CD4-positive, alpha-beta T cell treated with Interleukin-4 for 1 hour (primary cell): ENCODE measurements at places on chromosomes 5 and 9.

GRCh38 chr5:14145435-14146334, 2.5 kb downstream of the TRIO start:
- no peak for DNase-seq

DNA sequence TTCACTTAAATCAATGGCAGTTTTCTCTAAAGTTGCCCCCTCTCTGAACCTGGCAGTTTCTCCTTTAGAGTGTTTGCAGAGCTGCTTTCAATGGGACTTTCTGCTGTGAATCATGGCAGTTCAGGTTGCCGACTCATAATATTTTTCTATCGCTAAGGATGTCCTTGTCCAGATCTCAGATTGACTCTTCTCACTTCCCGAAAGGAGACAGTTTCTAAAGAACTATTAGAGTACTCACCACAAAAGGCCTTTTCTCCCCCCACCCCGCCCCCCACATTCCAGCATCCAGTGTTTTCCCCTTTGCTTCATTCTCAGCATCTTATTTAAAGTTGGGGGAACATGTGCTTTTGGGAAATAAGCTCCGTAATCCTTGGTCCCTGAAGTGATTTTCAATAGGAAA, 443.5 kb upstream of the KLF4 start:
- peak; percentile 23 for DNase-seq

- DNase-seq, result no peak
Observed at GRCh38 chr5:149723374-149723773, 6.7 kb upstream of the PPARGC1B start.

- DNase-seq, result no peak
Observed at GRCh38 chr5:142245786-142246185, 79.0 kb downstream of the SPRY4 start.

DNA sequence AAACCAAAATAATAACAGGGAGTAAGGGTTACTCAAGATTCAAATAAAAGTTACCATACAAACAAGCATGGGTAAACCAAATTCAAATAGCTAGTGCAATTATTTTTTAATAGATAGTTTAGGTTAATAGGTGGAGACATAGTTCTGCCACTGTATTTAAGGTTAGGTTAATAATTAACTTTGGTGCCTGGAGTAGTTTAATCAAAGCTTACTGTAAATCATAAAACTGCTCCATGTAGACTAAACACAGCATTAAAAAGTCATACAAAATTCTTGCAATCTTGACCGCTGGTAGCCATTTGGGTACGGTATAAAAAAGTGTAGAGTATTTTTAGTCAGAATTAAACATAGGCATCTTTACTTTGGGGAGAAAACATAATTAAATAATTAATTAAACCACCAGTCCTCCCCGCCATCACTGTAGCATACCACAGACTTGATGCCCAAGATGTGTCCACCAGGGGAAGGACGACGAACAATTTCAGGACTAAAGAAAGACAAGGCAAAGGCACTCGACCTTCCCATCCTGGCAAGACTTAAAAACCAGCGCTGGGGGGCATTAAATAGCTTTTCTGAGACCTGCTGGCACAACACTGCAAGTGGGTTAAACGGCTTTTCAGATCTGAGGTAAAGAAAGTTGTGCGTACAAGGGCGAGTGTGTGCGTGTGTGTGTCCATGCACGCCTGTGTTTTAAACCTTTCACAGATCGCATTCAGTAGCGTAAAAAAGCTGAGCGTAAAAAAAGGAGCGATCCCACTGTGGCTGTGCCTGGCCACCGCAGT, 2.9 kb downstream of the SEMA6A start:
- DNase-seq, result no peak

DNA sequence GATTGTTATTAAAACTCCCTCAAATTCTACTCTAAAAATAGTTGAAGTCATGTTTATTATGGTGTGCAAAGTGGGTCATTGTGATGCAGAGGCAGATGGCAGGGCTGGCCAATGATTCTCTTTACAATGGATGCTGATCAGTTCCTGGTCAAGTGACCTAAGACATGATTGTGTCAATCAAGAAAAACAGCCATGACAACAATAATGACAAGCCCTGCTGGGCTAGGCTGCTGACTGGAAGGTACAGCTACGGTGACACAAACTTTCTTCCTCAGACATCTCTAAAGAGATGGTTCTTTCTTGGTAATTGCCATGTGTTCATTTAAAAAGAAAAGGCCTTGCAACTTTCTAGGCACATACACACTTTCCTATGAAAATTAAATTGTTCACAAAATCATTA, 3.6 kb downstream of the SLC24A2 start:
- no peak for DNase-seq

GRCh38 chr9:33524306-33524947, 376 bp downstream of the ANKRD18B start:
- no peak for DNase-seq

- DNase-seq, result no peak
Observed at GRCh38 chr9:21974722-21975409, 19.3 kb downstream of the CDKN2A start.

- no peak for DNase-seq
Observed at GRCh38 chr9:18478501-18479361, 4.8 kb downstream of the ADAMTSL1 start.

DNA sequence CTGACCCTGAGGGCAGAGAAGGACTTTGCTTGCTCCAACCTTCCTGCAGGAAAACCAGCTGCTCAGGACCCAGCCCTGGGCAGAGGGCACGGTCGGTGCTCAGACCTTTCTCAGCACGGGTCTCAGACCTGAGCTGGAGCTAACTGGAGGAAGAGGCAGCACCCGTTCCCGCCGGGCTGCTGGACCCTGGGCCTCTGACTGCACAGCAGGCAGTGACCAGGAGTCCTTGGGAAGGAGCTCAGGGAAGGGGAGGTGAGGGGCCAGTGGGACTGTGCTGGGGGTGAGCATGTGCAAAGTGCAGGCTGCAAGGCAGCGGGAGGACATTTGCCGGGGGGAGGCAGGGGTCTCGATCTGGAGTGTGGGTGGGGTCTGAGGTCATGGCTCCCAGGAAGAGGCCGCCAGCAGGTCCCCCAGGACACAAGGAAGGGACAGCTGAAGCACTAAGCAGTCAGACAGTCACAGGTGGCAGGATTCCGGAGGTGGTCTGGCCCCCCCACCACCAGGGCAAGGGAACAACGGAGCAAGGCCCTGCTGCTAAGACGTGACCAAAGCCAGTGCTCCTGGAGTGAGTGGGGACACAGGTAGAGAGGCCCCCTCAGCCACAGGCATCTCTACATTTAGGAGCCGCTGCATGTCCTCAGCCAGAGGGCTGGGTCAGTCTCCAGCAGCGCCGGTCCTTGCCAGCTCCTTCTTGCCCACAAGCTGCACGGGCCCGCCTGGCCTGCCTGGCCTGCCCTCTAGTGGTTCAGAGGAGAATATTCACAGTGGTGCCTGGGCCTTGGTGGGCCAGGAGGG, 4.8 kb upstream of the DPM2 start:
- peak; percentile 61 for DNase-seq

- DNase-seq, result no peak
Observed at GRCh38 chr5:138890644-138891043, 15.5 kb upstream of the LRRTM2 start.

- DNase-seq, result no peak
Observed at GRCh38 chr5:34533582-34534522, 122.3 kb upstream of the RAI14 start.

DNA sequence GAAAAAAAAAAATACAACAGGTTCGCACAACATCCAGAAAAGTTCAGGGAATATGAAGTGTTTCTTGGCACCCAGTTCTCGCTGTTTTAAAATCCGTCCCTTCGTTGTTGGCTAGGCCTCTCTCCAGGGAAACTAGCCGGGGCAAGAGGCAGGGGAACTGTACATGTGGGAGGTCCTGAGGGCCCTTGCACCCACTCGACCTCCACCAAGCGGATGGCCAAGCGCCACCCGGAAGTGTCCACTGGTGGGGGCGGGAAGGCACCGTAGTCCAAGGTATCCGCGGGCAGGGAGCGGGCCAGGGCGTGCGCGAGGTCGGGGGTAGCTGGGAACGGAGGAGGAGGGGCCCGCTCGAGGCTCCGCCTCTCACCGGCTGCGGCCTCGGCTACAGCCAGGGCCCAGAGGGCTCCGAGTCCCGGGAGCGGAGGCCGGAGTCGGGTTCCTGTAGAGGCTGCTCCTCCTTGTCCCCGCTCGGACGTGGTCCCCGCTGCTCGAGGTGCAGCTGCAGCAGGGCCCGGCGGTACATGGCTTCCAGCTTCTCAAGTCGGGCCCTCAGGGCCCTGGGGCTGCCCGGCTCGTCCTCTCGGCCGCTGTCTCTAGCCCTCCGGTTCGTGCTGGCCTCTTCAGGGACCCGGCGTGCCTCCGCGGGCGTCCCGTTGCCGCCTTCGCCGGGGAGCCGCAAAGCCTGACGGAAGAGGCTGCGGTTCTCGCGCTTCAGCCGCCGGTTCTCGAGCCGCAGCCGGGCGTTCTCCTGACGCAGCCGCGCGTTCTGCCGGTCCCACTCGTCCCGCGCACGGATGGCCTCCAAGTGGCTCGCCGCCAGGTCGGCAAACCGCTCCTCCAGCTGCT, 720 bp downstream of the TUSC1 start:
- peak; percentile 18 for DNase-seq

DNA sequence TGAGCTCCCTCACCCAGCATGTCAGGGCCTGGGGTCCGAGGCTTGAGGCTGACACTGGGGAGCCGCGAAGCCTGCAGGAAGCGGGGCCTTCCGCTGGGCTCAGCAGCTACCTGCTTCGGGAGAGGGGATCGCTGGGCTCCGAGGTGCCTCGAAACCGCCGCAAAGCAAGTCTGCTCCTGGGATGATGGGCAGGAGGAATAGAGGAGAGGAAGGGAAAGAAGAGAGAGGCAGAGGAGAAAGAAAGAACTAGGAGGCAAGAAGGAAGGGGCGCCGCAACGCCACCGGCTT, 1.5 kb upstream of the PRDM12 start:
- no peak for DNase-seq

GRCh38 chr5:58311526-58311925, 148.4 kb downstream of the PLK2 start:
- no peak for DNase-seq

GRCh38 chr5:133460172-133460758, 152.1 kb downstream of the FSTL4 start:
- DNase-seq, result no peak

DNA sequence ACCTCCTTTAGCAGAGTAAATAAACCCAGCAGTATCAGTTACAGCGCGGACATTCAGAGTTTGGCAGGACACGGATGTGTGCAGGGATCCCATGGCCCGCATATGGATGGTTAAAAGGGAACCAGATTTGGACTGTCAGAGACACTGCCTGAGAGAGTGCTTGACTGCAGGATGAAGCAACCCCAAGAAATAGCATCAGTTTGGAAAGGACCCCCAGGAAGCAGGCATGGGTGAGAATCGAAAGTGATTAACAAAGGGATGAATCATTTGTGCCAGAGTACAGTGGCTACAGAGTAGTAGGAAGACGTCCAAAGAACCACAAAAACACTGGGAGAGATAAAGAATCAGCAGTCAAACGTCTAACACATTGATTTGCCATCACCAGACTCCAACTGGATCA, 5.5 kb downstream of the C7 start:
- no peak for DNase-seq

DNA sequence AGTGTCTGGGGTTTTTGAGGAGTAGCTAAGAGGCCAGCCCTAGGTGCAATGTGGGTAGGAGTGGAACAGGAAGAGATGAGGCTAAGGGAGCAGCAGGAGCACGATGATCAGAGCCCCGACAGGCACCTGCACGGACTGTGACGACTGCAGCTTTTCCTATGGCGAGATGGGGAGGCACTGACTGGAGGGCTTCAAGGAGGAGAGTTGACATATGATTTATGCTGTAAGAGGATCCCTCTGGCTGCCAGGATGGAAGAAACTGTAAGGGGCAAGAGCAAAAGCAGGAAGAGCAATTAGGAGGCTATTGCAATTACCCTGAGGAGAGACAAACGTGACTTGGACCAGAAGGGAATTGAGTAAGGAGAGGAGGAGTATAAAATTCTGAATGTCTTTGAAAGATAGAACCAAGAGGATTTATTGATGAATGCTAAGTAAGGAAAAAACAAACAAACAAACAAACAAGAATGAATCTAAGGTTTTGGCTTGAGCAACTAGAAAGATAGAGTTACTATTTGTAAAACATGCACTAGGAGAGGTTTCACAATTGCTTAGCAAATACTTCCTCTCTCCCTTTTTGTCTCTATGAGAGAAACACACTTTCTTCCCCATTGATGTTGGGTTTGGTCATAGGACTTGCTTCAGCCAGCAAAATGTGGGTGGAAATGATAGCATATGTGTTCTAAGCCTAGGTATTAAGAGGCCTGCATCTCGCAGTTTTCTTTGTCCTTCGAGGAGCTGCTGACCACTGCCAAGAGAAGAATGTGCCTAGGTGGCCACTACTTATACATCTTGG, 32.9 kb downstream of the TRPC7 start:
- DNase-seq, result no peak

- peak; percentile 38 for DNase-seq
Observed at GRCh38 chr5:132962429-132963021, 909 bp downstream of the AFF4 start.

DNA sequence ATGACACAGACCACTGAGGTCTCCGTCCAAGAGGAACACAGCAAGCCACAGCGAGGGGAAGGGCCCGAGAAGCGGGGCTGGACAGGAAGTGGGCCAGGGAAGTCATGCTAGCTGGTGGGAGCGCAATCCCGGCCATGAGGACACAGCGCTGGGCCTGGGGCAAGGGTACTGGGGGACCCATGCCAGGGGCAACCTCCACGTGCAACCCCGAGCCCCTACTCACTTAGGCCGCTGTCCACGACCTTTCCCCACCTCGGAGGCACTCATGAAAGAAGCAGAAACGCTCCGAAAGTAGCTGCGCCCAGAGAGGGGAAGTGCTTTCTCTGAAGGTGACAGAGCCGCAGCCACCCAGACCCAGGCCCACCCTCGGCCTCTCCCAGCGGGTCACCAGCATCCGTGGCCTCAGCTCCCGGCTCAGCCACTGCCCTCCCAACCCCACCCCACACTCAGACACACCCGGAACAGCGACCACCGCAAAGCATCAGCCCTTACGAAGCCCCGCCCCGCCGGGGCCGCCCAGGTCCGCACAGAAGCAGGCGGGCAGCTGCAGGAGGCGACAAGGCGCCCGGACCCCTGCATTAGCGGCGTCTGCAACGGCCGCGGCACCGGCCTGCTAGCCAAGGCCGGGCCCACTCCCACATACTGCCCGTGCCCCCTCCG, 782 bp downstream of the BICD2 start:
- peak; percentile 20 for DNase-seq
